Cortex of kidney (tissue), 1 donor: ENCODE measurements at places on chromosomes 7 and 10.

DNA sequence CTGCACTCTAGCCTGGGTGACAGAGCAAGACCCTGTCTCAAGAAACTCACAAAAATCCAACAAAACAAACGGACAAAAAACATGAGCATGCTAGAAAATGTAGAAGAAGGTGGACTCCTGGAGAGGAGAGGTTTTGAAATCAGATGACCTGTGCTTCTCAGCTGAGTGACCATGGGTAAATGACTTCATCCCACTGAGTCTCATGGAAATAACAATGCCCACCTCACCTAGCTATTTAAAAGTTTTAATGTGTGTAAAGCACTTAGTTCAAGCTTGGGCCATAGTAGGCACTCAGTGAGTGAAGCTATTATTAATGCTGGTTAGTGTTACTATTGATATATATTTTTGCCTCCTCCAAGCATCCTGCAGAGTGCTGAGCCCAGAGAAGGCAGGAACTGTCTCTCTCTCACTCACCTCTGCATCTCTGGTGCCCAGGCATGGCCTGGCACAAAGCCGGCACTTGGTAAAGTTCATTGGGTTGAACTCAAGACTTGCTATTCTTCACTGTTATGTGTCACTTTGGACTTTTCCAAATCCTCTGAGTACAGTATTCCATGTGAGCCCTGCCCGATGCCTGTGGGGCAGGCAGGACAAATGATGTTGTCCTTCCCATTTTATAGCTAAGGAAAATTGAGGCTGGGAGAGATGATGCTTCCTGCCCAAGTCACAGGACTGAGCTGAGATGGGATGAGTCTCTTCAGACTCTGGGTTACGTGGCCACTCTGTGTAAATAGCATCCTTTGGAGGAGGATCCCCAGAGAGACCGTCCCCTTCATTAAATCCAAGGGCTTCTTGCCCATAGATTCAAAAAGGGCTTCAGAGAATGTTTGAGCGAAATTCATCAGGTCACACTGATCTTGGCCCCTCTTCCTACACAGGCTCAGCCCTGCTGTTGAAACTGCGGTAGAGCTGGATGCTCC is 81.4 kb upstream of the EMX2 start:
- DNase-seq, result no peak

DNA sequence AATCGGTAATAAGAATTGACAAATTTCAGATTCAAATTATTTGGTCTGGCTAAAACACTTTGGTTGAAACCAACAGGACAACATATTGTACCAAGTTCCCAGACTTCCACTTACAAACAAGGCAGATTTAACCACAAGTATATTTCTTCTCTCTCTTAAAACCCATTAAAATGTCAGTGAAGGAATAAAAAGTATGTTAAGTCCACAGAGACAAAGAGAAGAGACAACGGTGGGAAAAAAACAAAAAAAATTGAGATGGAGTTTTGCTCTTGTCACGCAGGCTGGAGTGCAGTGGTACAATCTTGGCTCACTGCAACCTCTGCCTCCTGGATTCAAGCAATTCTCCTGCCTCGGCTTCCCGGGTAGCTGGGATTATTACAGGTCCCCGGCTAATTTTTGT is 16.3 kb downstream of the TM9SF3 start:
- DNase-seq, result no peak

DNA sequence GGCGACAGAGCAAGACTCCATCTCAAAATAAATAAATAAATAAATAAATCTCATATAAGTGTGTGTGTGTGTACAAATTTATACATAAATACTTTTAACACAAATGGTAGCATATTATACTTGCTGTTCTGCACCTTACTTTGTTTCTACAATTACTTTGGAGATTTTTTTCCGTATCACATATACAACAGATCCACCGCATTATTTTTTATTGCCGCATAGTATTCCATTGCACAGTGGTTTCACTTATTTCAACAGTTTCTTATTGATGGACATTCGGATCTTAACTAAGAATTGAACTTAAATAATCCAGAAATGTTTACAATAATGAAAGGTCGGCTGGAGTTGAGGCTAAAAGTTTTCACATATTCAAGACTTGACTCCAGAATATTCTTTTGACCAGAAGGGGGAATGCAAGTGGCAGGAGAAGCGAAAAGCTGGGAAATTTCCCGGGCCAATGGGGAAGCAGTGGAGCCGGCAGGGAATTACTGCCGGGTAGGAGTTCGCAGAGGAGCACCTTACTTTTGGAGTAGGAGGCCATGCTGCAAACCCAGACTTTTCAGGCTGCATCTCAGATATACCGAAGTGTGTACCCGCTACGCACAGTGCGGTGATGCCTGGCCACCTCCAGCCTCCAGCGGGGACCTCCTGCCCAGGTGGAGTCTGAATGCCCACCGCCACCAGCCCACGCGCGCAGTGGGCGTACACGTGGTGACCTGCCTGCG is 415 bp upstream of the CNNM1 start:
- DNase-seq, result no peak

- DNase-seq, result no peak
Observed at GRCh38 chr10:96205580-96205979, 65.8 kb downstream of the BLNK start.

- no peak for DNase-seq
Observed at GRCh38 chr7:45294559-45294958, 137.0 kb downstream of the RAMP3 start.

DNA sequence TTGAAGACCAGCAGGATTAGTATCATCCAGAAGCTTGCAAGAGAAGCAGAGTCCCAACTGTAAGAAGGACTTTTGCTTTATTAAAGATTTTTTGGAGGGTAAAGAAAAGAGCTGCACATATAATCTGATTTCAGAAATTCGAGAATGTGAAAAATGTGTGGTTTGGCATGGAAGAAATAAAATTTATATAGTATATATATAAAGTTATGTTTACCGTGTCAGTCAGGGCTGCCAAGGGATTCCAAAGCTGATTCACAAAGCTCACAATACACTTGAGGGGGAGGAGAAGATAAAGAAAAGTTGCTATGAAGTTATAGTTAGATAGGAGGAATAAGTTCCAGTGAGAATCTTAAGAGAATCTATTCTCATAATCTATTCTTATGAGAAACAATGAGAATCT is 231.8 kb upstream of the CACNA2D1 start:
- DNase-seq, result no peak

GRCh38 chr7:151735851-151736402 is 141.0 kb downstream of the PRKAG2 start:
- DNase-seq, result no peak

GRCh38 chr7:5495581-5496375 is 72.1 kb upstream of the TNRC18 start:
- no peak for DNase-seq

DNA sequence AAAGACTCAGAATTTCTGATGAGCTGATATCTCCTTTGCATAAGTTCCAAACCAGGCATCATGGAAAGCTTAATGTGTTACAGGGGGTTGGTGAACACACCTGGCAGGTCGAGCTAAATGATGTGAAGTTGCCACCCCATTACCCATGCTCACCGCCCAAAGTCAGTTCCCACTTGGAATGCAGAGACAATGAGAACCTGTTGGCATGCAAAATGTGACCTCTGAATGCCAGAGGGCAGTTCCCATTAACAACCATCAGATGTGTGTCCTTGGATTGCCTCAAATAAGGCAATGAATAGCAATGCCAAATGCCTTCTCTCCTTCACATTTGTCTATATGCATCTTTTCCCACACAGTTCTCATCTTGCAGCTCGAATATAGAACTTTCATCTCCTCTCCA is 190.7 kb downstream of the CDCA7L start:
- no peak for DNase-seq

GRCh38 chr10:70579234-70580002 is 23.1 kb downstream of the PRF1 start:
- no peak for DNase-seq

DNA sequence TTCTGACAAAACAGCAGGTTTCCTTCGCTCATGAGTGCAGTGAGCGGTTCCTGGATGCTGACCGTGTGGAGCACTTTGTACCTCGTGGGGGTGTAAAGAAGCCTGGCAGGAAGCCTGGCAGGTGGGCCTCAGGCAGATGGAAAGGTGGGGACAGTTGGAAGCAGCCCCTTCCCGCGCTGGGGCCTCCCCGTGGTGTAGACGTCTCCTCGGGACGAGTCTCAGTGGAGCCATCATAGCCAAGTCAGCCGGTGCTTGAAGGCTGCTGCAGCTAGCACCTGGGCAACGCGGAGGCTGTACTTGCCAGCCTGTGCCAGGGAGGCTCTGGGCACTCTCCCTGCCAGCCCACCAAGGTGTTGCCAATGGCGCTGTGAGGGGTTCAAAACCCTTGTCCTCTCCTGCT is 154.5 kb downstream of the WDR37 start:
- no peak for DNase-seq

- DNase-seq, result no peak
Observed at GRCh38 chr10:21314111-21314626, 211.3 kb downstream of the SKIDA1 start.

GRCh38 chr10:123882681-123883445 is 8.7 kb downstream of the CPXM2 start:
- no peak for DNase-seq

DNA sequence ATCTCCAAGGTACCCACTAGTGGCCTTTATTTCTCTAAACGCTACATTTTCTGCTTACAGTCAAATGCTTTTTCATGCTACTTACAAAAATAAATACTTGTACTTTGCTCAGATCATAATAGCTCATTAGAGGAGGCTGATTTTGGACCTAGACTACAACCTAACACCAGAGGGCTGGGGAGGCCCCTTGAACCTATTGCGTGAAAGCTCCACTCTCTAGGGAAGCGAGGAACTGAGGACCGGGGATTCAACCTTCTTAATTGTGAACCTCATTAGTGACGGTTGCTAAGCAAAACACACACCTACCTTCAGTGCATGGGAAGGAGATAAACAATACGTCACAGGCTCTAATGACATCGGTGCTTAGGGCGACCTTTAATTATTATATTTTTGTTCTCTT is 92.1 kb downstream of the EBF3 start:
- DNase-seq, result no peak

GRCh38 chr7:101538596-101539459 is 90.3 kb downstream of the MYL10 start:
- no peak for DNase-seq

- DNase-seq, result no peak
Observed at GRCh38 chr7:137032436-137032835, 164.0 kb downstream of the CHRM2 start.

DNA sequence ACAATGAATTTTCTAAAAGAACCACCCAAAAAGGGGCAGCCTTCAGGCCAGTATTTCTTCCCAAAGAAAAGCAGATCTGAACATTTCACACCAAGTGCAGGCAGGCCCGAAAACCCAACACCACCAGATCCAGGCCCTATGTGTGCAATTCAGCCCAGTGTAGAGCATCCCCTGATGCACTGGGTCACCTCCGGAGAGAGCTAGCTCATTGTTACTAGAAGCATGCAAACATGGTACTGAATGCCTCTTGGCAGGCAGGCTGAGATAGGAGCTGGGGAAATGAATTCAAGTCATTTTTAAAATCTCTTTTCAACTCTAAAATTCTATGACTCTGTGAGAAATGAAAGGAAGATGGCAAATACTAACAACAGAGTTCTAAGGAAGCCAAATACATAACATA is 174.8 kb downstream of the ELMO1 start:
- DNase-seq, result no peak

DNA sequence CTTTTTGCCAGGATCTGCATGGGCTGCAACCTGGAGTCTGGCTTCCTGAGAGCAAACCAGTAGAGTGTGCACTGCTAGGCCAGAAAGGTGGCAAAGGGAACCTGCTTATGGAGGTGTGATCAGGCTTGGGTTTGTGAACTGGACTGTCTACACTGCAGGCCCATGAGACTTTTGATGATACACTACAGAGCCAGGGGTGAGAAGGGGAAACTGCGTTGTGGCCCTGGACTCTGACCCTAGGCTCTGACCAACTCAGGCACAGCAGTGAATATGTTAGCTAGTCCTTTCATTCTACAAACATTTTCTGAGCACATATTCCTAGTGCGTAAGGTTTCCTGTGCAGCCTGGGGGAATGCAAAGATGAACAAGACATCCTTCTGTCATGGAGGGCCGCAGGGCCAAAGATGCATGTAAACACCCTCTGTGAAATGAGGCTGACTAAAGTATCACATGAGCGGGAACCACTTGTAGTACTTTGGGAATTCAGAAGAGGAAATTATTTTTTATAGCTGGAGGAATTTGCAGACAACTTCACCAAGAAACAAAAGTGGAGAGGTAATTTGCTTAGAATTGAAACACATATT is 63.8 kb upstream of the HPS1 start:
- no peak for DNase-seq

GRCh38 chr10:2599571-2599970 is 467.8 kb upstream of the PFKP start:
- no peak for DNase-seq

DNA sequence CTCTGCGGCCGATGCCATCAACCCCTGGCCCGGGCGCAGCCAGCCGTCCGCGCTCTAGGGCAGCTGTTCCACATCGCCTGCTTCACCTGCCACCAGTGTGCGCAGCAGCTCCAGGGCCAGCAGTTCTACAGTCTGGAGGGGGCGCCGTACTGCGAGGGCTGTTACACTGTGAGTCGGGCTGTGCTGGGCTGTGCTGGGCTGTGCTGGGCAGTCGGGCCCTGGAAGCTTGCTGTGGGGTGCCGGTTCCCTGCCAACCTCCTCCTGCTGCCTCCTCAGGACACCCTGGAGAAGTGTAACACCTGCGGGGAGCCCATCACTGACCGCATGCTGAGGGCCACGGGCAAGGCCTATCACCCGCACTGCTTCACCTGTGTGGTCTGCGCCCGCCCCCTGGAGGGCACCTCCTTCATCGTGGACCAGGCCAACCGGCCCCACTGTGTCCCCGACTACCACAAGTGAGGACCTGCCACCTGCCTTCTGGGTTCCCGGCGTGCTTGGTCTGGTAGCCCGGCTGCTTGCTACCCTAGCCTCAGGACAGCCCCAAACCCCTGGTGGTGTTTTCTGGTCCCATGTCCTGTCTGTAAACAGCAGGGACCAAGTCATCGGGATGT is 7.5 kb downstream of the ZYX start:
- DNase-seq, result no peak

DNA sequence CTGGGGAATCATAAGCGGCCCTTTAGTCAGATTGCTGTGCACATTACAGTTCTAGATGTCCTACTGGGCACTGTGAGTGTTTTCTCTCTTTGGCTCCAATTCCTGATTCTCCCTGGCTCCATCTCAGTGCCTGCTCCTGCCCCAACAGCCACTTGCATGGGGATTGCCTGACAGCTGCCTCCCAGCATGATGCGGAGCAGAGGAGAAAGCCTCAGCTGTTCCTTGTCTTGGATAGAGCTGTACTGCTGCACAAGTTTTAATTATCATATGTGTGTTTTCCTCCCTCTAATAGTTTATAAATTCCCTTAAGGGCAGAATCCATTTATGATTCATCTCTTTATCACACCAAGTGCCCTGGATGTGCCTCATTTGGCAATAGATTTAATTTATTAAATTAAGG is 285.8 kb upstream of the COBL start:
- no peak for DNase-seq

GRCh38 chr10:3236644-3237404 is 64.2 kb upstream of the PITRM1 start:
- no peak for DNase-seq

GRCh38 chr7:132080467-132080866 is 495.8 kb downstream of the PLXNA4 start:
- no peak for DNase-seq

GRCh38 chr10:98028168-98028770 is 2.2 kb downstream of the CRTAC1 start:
- DNase-seq, result no peak
